ENCODE measurements at places on chromosomes 11 and 22. TPM values are rescaled to one million over a fixed set of nuclear protein-coding genes. Genes with fewer than 3 reads are reported as not detected.
A peak's percentile ranks its signal among the peaks of the same experiment; 100 is the strongest.

PHOX2A gene
- not detected for total RNA-seq

DNA sequence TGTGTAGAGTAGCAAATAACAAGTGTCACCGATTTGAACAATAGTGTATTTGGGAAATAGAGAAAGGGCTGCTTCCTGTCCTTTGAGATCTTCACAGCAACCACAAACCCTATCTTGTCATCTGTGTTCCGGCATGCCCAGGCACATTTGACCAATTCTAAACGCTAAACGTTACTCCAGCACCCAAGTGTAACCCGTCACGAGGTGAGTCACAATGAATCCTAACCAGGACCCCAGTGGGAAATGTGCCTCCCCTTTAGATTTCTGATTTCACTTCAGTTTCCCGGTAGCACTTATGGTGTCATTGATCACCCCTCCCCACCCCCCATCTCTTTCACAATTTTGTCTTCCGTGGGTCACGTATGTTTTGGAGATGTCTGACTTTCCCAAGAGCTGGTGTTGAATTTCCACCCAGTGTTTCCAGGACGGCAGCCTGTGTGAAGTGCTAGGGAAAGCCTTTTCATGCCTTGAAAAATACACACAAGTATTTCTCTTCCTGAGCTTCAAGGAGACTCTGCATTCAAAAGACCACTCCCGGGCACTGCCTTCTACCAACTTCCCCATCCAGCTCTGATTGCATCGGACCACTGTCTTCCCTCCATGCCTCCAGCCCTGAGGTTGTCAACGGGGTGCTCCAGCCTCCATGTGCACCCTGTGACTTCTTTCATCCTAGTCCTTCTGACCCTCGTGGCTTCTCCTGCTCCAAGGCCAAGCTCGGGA, 10.5 kb upstream of the C11orf24 start:
- H3K4me3 ChIP-seq, result no peak overlapping the region
- no peaks in the 10 kb centered on the region for H3K4me1 ChIP-seq
- no peaks in the 10 kb centered on the region for H3K36me3 ChIP-seq
- no peak overlapping the region for H3K27ac ChIP-seq
- H3K27me3 ChIP-seq, result peaks cover 2% of the 10 kb centered on the region
- DNase-seq, result no peak

DNA sequence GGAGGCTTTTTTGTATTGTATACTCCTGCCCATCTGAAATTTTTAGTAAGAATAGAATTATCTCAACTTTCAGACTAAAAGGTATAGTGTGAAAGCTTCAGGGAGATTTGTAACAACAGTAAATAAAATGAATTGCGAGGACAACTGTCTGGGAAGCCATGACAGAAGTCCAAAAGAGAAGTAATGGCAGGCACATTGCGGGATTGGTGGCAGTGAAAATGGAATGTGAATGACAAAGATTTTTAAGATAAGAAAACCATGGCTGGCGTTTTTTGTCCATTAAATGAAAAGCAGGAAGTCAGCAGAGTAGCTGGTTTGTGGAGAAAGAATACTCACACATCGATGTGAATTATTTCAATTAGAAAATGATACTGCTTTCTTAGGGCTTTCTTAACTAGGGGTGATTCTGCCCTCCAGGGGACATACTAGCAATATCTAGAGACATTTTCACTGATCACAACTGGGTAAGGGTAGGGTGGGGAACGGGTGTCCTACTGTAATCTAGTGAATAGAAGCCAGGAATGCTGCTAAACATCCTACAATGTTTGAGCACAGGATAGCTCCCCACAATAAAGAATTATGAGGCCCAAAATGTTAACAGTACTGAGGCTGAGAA, 1.6 kb downstream of the NPAT start:
- no peak for DNase-seq
- peaks cover 29% of the 10 kb centered on the region for H3K4me1 ChIP-seq
- peak overlapping the region; percentile 95 for H3K4me3 ChIP-seq
- H3K27me3 ChIP-seq, result no peaks in the 10 kb centered on the region
- no peaks in the 10 kb centered on the region for H3K36me3 ChIP-seq

DNA sequence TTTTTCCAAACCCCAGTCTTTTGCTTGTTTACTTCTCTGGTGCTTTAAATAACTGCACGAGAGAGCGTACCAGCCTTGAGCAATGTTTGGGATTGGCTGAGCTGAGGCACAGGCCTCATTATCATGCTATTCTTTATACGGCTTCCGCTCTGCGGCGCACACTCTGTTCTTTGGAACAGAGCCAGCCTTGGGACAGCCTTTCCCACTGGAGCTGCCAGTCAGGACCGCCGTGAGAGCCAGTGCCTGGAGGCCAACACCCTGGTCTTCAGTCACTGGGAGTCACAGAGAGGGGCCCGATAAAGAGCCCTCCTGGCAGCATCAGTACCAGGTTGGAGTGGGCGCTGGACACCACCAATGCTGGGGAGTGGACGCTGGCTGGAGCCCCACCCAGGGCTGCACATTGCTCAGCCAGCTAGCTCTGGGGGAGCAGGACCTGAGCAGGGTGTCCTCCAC, 125.6 kb downstream of the BCR start:
- H3K36me3 ChIP-seq, result peaks cover 7% of the 10 kb centered on the region
- peak; percentile 58 for DNase-seq
- H3K27me3 ChIP-seq, result no peaks in the 10 kb centered on the region
- peaks cover 15% of the 10 kb centered on the region for H3K4me1 ChIP-seq

FIBIN gene
- total RNA-seq, result 98.5 TPM
